ENCODE measurements at places on chromosomes 4 and X.

GRCh38 chrX:19721726-19722370 lies 165.6 kb downstream of the SH3KBP1 start:
- DNase-seq: no peak

DNA sequence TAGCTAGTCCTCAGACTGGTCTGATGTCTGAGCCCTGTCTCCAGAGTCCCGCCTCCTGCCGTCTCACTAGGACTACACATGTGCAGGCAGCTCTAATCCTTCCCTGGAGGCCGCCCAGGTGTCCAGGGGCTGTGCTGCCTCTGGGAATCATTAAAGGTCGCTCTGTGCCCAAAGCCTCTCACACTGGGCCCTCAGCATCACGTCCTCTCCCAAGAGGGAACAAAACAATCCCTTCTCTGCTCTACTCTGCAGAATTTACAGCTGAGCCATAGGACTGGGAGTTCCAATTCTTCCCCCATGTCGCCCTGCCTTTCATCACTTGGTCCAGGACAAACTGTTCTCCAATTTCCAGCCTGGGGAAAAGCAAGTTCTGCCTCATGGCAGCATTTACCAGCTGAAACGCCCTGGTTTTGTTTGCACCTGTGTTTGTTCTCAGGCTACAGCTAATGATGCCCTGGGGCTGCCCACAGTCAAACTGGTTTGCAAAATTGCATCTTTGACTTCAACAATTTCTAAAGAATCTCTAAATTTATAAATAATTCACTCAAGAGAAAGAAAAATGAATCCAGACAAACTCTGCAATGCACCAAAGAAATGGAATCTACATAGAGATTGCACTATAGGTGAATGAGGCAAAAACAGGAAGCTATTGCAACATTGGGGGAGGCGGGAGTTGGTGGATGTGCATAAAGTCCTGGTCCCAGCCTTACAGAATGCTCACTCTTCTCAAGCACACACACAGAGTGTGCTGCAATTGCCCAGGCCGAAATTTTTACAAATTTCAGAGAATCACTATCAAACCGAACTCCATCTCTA lies 7.2 kb upstream of the MRFAP1 start:
- DNase-seq: no peak

DNA sequence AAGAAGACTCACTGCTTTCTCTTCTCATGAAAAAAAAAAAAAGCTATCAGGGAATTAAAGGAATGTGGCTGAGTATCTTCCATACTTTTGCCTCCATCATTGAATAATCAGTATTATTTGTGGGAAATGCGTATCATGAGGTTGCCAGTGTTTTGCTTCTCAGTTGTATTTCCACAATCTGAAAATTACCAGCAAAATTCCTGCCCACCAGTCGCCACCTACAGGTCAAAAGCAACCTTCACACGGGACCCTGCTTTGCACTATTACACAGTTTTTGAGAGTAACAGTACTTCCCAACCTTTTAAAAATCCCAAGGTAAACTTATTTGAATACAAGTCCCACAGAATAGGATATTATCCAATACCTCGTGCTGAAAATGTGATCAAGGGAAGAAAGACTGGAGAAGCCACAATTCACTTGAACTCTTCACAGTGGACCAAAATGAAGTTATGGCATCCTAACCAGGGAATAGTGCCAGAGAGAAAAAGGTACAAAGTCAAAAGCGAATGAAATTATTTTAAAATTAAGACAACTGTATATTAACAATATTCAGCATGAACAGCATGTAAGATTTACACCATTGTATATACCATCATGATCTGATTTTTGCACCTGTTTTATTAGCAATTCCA lies 30.4 kb downstream of the PGRMC1 start:
- no peak for DNase-seq

DNA sequence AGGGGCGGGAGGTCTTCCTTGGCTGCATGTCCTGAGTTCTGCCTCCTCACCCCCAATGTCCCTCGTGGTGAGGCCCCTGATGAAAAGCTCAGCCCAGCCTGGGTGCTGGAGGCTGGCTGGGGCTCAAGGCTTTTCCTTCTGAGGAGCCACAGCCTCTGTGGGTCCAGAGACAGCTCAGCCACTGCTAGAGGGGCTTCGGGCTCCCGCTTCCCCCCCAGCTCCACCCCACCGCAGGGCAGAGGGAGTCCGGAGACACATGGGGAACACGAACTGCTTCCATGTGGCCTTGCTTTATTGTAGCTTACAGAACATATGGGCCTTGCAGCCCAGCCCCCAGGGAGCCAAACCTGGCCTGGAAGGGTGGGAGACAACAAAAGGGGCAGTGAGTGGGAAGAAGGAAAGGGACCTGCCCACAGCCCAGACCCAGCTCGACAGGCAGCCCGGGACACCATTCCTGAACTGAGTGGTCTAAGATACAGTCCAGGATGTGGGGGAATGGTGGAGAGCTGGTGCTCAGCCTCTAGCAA lies 89.9 kb upstream of the NKX1-1 start:
- no peak for DNase-seq

- DNase-seq: no peak
Measured at GRCh38 chrX:121014826-121015225, 29.3 kb upstream of the CT47A1 start.

- DNase-seq: no peak
Measured at GRCh38 chr4:83613023-83613422, 77.1 kb downstream of the GPAT3 start.

DNA sequence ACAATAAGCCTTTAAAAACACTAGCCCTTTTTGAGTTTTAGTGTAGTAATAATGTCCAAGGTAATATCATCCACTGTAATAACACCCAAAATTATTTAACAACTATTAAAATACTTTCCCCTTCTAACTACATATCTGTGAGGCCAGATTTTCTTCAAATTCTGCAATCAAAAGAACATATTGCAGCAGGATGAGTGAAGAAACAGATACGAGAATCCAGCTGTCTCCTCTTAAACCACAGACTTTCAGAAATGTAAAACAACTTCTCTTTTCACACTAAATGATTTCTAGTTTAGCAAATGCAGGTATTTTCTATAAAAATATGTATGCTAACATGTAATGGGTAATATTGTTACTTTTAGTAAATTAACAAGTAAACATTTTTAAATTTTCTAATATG lies 148.9 kb downstream of the PRDM5 start:
- DNase-seq: no peak

DNA sequence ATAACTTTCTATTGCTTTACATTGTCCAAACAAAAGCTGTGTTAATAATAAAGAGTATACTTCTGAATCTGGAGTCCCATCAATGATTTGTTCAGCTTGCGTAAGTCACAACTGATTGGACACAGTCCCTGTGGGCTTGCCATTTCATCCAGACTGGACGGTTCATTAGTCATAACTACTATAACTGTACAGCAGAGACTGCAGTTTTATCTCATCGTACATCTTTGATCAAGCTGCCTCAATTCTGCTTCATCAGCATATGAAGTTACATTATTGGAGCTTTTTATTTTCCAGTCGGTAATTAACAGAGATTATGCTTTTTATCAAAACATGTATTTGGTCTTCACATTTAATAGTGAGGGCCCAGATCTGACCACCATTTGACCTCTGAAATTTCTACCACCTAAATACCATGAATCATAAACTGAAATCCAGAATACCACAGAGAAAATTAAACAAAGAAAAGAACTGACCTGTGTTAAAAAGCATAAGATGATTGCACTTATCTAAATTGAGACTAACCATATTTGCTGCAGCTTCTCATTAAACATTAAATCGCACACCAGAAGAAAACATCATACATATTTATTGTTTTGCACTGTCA lies 12.5 kb upstream of the MAB21L2 start:
- no peak for DNase-seq

- no peak for DNase-seq
Measured at GRCh38 chrX:101950581-101950980, 18.8 kb upstream of the ZMAT1 start.

- no peak for DNase-seq
Measured at GRCh38 chrX:41332408-41333002, 1.5 kb upstream of the DDX3X start.

GRCh38 chrX:39115166-39115565 lies 313.9 kb downstream of the MID1IP1 start:
- DNase-seq: no peak

- no peak for DNase-seq
Measured at GRCh38 chr4:38354872-38355271, 309.1 kb upstream of the KLF3 start.

DNA sequence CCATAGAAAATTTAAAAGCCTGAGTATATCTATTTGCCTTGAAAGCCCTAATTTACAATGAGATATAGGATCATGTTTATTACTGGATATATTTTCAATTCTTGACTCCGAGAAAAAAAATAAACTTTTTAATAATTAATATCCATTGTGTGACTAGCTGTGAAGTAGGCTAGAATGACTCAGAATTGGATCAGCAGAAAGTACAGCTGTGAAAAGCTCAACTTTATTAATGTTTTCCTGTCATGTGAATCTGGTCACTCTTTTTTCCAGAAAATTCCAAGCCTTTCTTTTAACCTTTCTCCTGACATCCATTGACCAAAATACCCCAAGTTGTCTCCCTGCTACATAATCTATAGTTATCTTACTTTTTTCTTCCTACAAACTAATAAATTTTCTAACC lies 171.8 kb upstream of the PACRGL start:
- no peak for DNase-seq

- DNase-seq: no peak
Measured at GRCh38 chr4:146349306-146349705, 135.0 kb downstream of the REELD1 start.

DNA sequence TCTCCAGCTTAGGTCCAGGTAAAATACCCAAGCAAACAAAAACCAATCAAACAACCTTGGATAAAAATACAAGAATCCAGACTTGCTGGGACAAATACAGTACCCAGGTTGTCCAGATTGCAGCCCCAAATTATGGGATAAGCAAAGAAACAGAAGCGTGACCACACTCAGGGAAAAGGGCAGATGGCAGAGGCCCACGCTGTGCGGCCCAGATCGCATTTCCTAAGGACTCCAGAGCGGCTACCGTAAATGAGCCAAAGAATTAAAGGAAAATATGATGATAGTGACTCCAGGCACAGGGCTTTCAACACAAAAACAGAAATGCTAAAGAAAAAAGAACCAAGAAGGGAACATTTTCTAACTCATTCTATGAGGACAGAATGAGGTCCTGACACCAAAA lies 50.3 kb downstream of the FGFRL1 start:
- no peak for DNase-seq

DNA sequence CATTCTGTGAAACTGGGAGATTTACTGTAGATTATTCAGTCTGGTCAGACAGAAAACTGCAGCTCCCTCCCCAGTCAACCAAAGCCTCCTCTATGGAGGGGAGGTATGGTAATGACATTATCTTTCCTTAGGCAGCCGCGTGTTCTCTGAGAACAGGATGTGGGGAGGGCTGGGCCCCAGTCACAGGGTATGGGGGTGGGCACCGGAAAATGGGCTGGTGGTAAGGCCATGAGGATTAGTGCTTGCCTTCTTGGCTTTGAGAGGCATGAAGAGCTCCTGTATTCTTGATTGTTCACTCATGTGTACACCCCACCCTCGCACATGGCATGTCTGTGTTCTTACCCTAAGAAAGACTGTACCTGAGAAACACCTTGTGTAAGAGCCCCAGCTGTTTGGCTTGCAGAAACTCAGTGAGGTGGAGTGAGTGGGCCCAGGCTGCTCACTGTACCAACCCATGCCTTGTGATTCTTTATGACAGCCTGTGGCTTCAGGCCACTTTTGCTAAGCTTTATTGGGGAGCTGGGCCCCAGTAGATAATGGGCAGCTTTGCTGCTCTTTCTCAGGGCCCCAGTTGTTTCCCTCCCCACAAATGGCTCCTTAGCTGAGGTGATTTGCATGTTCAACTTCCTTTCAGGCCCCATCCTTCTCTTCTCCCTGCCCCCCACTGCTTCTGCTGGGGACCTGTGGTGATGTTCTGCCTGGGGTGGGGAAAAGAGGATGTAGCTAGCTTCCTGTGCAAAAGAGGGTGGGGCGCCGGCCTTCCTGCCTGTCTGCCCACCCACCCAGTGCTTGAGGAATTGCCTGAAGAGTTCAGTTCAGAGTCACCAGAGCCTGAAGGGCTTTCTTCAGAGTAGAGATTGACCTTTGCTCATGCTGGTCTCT lies 30.7 kb downstream of the MSN start:
- DNase-seq: peak; percentile 84

GRCh38 chr4:72679666-72680065 lies 110.6 kb upstream of the ADAMTS3 start:
- DNase-seq: no peak

GRCh38 chr4:172109466-172109865 lies 296.3 kb downstream of the GALNTL6 start:
- DNase-seq: no peak

DNA sequence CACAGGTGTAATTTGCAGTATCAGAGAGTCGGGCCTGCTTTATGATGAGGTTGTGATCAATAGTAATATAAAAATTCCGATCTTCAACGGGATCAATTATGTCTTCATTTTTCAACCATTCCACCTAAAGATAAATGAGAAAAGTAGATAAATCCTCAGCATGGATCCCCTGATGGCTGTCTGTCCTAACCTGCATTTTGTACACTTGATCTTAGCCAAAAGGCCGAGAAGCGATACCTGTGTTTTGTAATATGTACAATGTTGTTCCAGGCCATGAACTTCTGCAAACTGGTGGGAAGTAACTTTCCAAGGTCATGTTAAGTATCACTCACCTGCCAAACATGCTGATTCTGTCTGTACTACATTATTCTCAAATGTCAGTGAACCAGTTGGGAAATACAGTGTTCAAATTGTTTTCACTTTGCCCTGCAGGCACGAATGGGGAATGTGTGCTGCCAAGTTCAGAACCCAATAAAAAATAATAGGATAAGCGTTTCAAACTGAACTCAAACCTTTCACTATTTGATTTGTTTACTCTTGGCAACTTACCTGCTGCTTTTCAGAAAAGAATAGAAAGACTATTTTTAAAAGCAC lies 298.1 kb downstream of the UNC5C start:
- no peak for DNase-seq

GRCh38 chr4:97953171-97953941 lies 189.9 kb downstream of the STPG2 start:
- no peak for DNase-seq

GRCh38 chr4:121736735-121737351 lies 28.1 kb downstream of the SMIM43 start:
- DNase-seq: no peak

DNA sequence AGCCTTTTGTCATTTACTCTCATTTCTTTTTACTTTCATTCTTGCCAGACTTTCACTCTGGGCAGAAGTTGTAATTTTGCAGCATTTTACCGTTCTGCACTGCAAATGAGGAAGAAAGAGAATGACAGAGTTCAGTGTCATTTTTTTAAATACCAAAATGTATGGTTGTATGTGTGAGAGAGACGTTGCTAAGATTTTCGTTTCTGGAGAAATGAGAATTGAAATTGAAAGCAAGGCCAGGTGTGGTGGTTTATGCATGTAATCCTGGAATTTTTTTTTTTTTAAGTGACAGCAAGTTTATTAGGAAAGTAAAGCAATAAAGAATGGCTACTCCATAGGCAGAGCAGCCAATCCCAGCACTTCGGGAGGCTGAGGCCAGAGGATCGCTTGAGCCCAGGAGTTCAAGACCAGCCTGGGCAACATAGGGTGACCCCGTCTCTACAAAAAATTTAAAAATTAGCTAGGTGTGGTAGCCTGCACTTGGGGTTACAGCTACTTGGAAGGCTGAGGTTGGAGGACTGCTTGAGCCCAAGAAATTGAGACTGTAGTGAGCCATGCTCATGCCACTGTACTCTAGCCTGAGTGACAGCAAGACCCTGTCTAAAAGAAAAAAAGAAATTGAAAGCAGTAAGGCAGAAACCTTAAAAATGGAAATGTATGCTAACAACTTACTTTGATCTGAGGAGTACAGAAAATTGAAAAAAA lies 12.9 kb downstream of the DCK start:
- DNase-seq: peak; percentile 53

- no peak for DNase-seq
Measured at GRCh38 chr4:155944516-155944915, 9.2 kb downstream of the CTSO start.

GRCh38 chr4:69689599-69689998 lies 36.6 kb upstream of the UGT2A1 start:
- DNase-seq: no peak
